Stimulated activated CD8-positive, alpha-beta memory T cell treated with anti-CD3 and anti-CD28 coated beads, Interleukin-15, amount 100 ng/mL, for 4 hours (primary cell): ENCODE measurements at places on chromosomes 7 and 10.

DNA sequence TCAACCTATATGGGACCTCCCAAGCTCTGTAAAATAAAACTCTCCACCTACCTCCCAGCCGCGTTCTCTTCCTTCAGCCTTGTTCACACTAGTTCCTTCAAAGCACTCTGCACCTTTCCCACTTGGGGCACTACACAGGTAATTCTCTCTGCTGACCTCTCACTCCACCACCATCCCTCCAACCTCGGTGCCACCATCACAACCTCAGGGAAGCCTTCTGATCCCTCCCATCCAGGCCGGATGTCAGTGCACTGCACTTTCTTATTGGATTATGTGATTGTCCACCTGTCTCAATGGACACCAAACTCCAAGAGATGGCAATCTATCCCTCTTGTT lies 7.0 kb downstream of the LARP4B start:
- DNase-seq: no peak

GRCh38 chr10:132537684-132538001 lies at the start of gene INPP5A:
INPP5A (plus strand) TSS chr10:132537787; CDS start chr10:132538097, 310 bp downstream.
- DNase-seq: no peak

GRCh38 chr10:11886138-11886474 lies 63.0 kb downstream of the PROSER2 start:
- no peak for DNase-seq

GRCh38 chr10:57249615-57250281 lies 888.7 kb upstream of the ZWINT start:
- DNase-seq: no peak

- no peak for DNase-seq
These were observed 97.7 kb upstream of the EFCAB10 start for GRCh38 chr7:105678811-105679495.

- no peak for DNase-seq
These were observed 1.6 kb downstream of the LRRTM3 start for GRCh38 chr10:66927251-66927935.

DNA sequence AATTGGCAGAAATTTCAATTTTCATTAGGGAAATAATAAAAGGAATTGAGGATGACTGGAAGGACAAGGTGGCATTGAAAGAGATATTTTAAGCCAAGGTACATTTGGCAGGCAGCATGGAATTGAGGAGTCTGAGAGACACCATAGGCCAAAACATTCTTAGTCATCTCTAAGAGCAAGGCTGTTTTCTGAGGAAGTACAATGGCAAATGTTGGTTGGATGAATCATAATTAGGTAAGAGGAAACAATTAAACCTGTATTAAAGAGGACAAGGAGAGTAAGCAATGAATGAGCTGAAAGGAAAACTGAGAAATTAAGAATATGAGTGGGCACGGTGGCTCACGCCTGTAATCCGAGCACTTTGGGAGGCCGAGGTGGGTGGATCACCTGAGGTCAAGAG lies 86.3 kb downstream of the MRPL32 start:
- DNase-seq: no peak

DNA sequence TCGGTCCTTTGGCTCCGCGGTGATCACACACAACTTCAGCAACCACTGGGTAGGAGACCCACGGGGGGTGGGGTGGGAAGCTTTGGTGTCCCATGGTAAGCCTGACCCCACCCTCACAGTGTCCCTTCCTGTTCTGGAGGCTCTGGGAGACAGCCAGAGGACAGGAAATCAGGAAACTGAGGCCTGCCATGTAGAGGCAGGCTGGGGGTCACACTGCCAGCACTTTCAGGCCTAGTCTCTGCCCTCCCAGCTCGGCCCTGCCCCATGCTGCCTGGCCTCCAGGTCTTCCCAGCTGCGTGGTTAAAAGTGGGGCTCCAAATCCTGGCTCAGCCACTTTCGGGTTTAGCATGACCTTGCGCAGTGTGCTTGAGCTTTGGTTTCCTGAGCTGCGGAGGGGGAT lies 10.9 kb downstream of the AQP1 start:
- DNase-seq: no peak

GRCh38 chr10:9334270-9334669 lies 1279.8 kb downstream of the GATA3 start:
- no peak for DNase-seq

- no peak for DNase-seq
These were observed 73.7 kb downstream of the PRR15 start for GRCh38 chr7:29637374-29637773.

DNA sequence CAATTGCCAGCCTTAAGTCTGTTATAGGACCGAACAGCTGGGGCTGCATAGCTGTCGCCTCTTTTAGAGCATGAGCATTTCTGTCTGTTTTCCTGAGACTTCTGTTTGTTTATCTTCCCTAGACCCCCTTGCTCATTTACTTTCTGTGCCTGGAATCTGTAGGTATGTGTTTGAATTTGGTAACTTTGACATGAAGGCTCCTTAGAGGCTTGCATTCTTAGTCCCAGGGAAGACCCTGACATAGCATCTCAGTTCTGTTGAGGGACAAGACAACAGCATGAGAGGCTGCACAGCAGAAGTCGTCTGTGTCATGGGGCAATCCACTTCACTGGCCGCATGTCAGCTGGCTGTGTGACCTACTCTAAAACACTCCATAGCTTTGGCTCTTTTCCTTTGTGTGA lies 58.7 kb downstream of the KLHDC10 start:
- DNase-seq: no peak

DNA sequence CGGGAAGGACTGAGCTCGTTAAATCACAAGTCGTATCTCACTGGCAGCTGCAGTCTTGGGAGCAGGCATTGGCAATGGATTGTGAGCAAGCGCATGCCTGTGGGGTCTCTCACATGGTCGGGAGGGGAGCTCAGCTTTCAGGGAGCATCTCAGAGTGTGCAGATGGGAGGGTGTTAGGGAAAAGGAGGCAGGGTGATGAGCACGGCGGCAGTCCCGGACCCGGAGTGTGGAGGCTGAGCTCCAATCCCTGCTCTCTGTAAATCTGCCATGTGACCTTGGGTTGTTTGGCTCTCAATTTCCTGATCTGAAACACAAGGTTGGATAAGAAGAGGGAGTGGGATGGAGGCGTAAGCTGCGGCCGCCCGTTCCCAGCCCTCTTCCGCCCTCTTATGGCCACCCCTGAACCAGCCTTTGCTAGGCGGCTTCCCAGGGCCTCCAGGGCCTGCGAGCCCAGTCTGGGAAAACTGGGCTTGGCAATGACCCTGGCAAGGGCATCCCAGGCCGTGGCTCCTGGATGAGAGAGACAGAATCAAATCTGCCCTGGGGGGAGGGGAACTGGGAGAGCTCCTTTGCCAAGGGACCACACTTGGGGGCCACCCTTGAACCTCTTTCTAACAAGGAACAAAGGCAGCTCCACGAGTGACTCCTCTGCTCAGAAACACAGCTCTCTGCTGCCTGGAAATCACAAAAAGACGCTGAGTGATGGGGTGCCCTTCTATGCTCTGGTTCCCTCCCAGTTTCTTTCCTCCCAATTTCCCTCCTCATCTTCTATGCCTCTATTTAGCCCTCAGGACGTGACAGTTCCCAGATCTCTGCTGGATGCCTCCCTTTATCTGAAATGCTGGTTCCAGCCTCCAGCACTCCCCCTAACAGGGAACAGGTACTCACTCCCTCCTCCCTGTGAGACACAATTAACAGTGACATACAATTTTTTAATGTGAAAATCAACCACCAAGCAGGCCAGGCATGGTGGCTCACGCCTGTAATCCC lies 41.7 kb upstream of the LOXL4 start:
- no peak for DNase-seq

DNA sequence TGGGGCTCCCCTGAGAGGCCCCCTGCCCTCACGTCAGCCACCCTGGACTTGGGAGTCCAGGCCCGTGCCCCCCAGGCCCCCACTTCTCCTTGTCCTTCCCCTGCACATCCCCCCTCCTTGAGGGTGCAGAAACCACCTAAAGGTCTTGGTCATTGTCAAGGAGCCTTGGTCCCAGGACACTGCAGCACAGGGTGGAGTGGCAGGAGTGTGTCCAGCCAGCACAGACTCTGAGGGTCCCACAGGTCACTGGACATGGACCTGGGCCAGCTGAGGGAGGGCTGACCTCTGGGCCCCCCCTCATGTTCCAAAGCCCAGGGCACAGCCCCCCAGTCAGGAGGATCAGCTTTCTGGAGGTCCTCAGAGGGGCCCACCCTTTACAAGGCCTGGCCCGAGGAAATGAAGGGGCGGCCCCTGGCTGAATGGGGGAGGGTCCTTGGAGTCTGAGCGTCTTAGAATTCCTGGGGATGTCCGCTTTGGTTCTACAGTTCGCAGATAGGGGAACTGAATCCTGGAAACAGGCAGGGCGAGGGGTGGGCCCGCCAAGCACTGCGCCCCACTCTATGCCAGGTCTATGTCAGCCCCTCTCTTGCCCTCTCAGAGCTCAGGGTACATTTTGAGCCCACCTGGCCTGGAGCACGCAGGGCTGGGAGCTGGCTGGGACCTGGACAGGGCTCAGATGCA lies 54.0 kb downstream of the PWWP2B start:
- DNase-seq: no peak

DNA sequence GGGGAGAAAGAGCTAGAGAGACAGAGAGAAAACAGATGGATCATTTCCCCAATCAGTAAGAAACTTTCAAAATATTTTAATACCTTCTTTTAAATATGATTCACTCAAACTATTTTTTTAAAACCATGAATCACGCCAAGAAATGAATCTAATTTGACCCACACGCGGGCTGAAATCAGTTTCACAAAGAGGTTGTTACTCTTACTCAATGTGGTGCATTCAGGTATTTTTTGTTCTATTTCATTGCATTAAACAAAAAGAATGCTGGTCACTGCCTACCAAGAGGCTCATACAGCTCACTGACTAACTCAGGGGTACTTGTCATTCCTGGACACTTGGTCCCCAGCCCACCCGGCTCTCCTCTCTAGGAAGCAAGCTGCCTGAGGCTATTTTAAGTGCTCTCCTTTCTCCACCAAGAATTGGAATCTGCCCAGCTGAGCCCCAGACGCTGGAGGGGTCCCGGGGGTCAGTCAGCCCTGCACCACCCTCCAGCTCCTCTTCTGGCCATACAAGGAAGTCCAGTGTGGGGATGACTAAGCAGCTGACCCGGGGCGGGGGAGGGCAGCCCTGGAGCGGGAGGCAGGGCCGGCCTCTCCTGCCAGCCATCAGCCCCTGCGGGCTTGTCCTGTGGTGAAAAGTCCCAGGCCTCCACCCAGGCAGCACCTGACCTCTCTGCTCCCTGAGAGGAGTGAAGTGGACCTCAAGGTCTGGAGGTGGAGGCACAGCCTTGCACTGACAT lies 21.7 kb upstream of the PFKP start:
- no peak for DNase-seq

DNA sequence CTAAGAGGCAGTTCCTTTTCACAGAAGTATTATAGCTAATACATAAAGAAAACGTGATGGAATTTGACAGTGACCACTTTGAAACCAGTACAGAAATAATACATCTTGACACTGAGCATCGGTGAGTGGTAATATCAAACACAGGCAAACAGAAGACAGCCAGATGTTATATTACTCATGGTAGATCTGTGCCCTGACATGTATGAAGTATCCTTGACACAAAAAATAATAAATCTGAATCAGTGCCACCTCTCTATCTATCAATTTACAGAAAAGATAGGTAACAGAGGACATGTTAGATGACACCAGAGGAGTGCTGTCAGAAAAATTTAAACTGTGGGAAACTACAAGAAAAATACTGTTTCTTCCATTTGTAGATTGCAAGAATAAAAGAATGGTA lies 217.4 kb upstream of the POT1 start:
- no peak for DNase-seq

DNA sequence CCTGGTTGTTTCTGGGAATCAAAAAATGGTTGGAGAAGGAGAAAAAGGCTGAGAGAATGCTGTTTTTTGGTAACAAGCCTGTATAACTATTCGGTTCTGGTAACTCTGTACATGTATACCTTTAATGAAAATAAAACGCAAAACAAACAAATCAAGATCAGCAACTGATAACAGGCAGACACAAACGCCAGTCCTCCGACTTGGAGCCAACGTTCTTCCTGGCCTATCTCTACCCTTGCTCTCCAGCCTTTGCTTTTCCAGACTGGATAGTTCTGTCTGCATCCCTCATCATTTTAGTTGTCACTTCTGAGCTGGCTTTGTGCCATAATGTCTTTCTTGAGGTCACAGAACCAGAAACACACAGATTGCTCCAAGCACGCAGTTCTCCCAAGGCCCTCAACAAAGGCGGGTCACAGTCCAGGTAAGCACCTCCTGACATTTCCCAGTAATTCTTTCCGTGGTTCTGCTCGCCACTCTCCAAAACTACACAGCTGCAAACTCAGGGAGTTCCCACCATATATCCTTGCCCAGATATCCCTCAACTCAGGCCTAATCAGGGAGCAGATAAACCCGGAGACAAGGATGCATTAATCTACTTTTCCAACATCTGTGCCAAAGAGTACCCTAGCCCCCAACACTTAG lies 20.2 kb downstream of the HIP1 start:
- no peak for DNase-seq

GRCh38 chr10:43871545-43871944 lies 222.9 kb upstream of the ZNF32 start:
- no peak for DNase-seq

- no peak for DNase-seq
These were observed 23.0 kb upstream of the SNX13 start for GRCh38 chr7:17963281-17963680.

DNA sequence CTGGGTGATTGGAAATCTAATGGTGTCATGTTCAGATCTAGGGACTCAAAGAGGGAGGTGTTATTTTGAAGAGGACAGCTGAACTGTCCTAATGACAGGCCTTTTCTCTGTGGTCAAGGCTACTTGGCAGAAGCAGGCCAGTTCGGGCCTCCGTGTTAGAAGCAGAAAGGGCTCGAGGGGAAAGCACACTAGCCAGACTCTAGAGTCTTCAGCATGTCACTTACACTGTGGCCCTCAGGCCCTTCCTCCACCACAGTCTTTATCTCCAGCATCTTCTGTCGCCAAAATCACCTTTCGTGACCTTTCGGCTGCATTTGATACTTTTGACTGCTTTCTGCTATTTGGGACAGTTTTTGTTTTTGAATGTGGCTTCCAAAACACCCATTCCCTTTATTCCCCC lies 123.3 kb downstream of the CNNM2 start:
- no peak for DNase-seq

- DNase-seq: no peak
These were observed 2.0 kb downstream of the IFRD1 start for GRCh38 chr7:112452102-112452888.

DNA sequence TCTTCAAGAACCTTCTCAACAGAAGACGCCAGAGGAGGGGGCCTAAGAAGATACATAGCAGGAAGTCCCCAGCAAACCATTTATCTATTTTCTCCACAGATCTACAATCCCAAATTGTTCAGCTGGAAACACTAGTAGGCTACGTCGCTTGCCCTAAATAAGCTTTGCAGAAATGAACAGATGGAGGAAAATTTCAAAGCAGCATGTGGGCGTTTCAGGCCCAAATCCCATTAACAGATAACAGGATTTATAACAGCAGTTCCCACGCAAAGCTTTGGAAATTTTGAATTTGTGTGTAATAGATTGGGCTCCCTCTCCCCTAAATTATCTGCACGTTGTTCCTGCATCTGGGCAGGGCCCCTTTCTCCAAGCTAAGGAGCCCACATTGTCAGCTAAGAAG lies 60.6 kb upstream of the FRMD4A start:
- no peak for DNase-seq

DNA sequence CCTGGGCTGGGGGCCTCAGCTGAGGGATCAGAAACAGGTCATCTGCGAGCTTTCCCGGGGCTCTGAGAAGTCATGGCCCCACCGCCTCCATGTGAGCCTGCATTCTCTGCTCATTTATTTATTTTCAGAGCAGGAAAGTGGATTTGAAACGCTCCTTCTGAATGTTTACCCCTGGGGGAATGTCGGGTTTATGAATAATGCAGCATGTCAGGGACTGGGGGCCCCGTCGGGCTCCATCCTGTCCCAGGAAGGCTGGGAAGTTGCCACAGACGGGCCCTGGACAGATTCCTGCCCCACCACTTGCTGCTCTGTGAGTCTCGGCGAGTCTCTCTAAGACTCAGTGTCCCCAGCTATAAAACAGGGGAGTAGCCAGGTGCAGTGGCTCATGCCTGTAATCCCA lies 11.9 kb upstream of the GTF2IRD1 start:
- no peak for DNase-seq
